ENCODE measurements at places on chromosomes 6 and 20. TPM values are rescaled to one million over a fixed set of nuclear protein-coding genes. Genes with fewer than 3 reads are reported as not detected.

DNA sequence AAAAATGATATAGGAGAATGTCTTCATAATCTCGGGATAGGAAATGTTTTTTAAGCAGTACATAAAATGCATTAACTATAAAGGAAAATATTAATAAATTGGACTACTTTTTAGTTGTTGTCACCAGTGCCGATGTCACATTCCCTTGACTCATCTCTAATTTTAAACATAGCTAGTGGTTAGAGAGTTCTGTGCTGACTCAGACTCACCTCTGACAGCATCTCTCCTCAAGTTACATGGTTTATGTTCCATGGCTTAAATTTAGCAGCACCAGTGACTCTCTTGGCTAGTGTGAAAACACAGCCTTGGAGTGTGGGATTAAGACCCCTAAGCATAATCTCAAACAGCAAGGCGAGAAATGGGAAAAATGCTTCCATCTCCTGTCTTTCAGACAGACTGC lies 311.8 kb upstream of the MMS22L start:
- peak overlapping the region; percentile 26 for H3K27ac ChIP-seq
- H3K4me3 ChIP-seq = no peak overlapping the region
- peak; percentile 82 for DNase-seq
- no peaks in the 10 kb centered on the region for H3K36me3 ChIP-seq
- H3K27me3 ChIP-seq = no peaks in the 10 kb centered on the region
- H3K4me1 ChIP-seq = peaks cover 4% of the 10 kb centered on the region

The RNF144B gene
- 7.2 TPM for total RNA-seq

- H3K36me3 ChIP-seq = no peaks in the 10 kb centered on the region
- H3K4me1 ChIP-seq = peaks cover 22% of the 10 kb centered on the region
- no peak overlapping the region for H3K4me3 ChIP-seq
- no peak overlapping the region for H3K27ac ChIP-seq
- H3K27me3 ChIP-seq = no peaks in the 10 kb centered on the region
These were observed 159.6 kb downstream of the SASH1 start for GRCh38 chr6:148502083-148502772.

The EBF4 gene
- 4.1 TPM for total RNA-seq

The CPNE5 gene
- total RNA-seq = 0.29 TPM

The TMEM239 gene
- not detected for total RNA-seq

The TPX2 gene
- 41.6 TPM for total RNA-seq

The CLPSL2 gene
- total RNA-seq = not detected

DNA sequence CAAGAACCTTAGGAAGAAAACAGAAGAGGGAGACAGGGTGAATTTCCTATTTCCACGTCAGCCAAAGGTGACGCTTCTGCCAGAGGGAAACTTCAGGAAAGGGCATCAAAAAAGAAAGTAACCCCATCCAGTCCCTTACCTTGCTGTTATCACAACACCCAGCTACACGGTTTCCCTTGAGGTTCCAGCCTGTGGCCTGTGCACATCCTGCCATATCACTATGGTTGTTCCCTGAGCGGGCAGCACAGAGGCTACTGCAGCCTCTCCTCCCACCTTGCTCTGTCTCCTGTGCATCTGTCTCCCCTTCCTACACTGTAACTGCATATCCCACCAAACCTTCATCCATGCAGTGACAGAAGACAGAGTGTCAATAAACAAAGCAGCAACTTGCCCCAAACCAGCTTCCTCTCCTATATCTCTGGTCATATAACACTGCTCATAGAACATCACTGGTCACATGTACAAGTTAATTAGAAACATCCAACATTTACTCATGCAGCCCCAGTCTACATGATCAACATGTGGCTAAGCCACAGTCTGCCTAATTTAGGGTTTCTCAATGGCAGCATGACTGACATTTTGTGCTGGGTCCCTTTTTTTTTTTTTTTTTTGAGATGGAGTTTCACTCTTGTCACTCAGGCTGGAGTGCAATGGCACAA lies 54.7 kb downstream of the GFOD1 start:
- H3K36me3 ChIP-seq = no peaks in the 10 kb centered on the region
- H3K4me1 ChIP-seq = peaks cover 5% of the 10 kb centered on the region
- DNase-seq = no peak
- H3K27ac ChIP-seq = no peak overlapping the region
- H3K27me3 ChIP-seq = no peaks in the 10 kb centered on the region

DNA sequence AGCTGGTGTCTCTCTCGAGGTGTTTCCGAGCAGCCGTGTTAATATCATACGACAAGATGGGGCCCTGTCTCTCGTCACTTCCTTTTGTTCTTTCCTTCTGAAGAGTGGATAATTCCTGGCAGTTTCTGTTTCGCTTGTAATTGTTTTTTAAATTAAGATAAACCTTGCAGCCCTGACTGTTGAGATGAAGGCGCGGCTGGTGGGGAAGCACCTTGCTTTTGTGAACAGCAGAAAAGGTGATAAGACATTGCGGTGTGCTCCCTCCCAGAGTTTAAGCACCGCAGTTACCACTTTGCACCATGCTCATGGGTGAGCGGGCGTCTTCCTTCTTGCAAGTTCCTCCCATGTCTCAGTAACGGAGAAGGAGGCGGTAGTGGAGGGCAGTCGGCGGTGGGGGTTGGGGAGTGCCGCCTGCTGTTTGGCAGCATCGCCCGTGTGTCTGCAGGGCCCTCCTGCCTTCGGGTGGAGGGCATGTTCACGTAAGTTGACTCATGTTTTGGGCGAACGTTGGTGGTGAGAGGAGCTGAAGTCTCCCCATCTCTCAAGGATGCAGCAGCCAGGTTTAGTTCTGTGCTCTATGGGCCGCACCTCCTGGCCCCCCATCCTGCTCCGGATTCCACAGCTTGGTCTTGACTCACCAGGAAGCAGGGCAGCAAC lies 345.9 kb downstream of the TAF4 start:
- H3K27me3 ChIP-seq = no peaks in the 10 kb centered on the region
- DNase-seq = no peak
- H3K4me3 ChIP-seq = no peak overlapping the region
- no peaks in the 10 kb centered on the region for H3K4me1 ChIP-seq
- H3K27ac ChIP-seq = no peak overlapping the region

- H3K27me3 ChIP-seq = peaks cover 18% of the 10 kb centered on the region
- no peaks in the 10 kb centered on the region for H3K36me3 ChIP-seq
- peak; percentile 64 for DNase-seq
- H3K4me3 ChIP-seq = no peak overlapping the region
- no peak overlapping the region for H3K27ac ChIP-seq
- peaks cover 6% of the 10 kb centered on the region for H3K4me1 ChIP-seq
These were observed 5.0 kb upstream of the HSPA12B start for GRCh38 chr20:3727401-3728021.

DNA sequence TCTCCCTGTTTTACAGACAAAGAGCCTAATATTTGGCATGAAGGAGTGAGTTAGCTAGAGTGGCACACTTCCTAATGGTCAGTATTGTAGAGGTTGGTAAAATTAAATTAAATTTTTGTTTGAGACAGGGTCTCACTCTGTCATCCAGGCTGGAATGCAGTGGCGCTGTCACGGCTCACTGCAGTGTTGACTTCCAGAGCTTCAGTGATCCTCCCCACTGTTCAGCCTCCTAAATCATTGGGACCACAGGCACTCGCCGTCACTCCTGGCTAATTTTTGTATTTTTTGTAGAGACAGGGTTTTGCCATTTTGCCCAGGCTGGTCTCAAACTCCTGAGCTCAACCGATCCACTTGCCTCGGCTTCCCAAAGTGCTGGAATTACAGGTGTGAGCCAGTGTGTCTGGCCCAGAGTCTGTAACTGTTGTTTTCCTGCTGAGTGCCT lies 70.9 kb downstream of the SCAND1 start:
- no peaks in the 10 kb centered on the region for H3K27me3 ChIP-seq
- H3K4me1 ChIP-seq = peaks cover 11% of the 10 kb centered on the region
- DNase-seq = no peak

DNA sequence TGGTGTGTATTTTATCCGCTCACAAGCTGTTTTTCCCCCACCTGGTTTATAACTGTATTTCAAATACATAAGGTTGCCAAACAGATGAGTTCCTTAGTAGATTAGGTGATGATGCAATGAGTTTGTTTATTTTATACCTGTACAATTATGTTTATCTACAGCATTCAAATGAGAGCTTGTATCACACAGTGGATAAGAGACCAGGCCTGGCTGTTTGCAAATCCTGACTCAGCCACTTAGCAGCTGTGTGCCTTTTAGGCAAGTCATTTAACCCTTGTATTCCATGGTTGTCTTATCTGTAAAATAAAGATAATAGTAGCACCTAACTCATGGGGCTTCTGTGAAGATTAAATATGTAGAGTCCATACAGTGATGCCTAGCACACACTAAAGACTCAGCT lies 143.7 kb downstream of the MOXD1 start:
- H3K4me3 ChIP-seq = no peak overlapping the region
- DNase-seq = no peak
- no peak overlapping the region for H3K27ac ChIP-seq
- no peaks in the 10 kb centered on the region for H3K36me3 ChIP-seq

DNA sequence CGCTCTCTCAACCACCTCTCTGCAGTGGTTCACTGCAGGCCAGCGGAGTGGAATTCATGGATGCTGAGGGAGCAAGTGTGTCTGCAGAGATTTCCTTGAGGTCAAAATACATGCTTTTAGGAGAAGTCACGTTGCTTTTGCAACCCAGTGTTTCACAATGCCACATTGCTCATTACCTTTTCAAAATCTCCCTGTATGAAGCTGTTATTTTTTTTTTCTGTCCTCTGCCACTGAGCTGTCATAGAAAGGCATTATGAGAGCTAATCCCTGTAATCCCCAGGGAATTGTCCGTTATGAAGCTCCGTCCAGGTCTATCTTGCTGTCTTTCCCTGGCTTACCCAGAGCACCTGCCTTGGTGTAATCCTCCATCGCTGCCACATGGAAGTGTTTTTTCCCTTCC lies 60.5 kb upstream of the SLC22A23 start:
- DNase-seq = peak; percentile 88
- H3K4me3 ChIP-seq = no peak overlapping the region
- no peak overlapping the region for H3K27ac ChIP-seq
- peaks cover 26% of the 10 kb centered on the region for H3K4me1 ChIP-seq

The PRR18 gene
- total RNA-seq = not detected

DNA sequence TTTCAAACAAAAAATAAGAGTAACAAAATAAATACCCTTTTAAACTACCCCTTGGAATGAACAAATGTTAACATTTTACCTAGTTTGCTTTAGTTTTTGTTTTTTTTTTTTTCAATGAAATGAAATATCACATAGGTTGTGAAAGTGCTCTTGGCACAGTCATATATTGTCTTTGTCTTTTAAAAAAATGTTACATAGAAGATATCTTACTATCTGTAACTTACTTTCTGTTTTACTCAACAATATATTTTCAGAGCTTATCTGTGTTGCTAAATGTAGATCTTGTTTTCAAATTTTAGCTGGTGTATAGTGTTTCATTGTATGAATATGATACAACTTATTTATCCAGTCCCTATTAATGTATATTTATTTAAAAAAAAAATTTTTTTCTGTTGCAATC lies 8.6 kb downstream of the CEP57L1 start:
- H3K27me3 ChIP-seq = no peaks in the 10 kb centered on the region
- no peak overlapping the region for H3K27ac ChIP-seq
- no peak overlapping the region for H3K4me3 ChIP-seq
- H3K36me3 ChIP-seq = no peaks in the 10 kb centered on the region

DNA sequence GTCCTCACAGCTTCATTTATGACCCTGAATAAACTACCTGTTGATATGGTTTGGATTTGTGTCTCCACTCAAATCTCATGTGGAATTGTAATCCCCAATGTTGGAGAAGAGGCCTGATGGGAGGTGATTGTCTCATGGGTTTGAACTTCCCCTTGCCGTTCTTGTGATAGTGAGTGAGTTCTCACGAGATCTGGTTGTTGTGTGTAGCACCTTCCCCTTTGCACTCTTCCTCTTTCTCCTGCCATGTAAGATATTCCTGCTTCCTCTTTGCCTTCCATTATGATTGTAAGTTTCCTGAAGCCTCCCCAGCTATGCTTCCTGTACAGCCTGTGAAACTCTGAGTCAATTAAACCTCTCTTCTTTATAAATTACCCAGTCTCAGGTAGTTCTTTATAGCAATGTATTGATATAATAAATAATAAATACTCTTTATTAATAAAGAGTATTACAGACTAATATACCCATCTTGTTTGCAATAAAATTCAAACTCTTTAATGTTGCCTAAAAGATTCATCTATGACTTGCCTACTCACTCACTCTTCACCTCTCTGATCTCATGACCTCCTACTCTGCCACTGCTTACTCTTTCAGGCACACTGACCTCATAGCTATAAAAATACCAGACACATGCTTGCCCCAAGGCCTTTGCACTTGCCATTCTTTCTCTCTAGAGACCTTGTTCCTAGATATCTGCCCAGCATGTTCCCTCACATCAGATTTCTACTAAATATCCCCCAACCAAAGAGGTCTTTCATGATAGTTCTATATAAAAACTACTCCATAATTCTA lies 256.4 kb upstream of the MARCKS start:
- no peaks in the 10 kb centered on the region for H3K36me3 ChIP-seq
- H3K4me1 ChIP-seq = peaks cover 7% of the 10 kb centered on the region
- no peak overlapping the region for H3K27ac ChIP-seq
- no peak for DNase-seq
- H3K27me3 ChIP-seq = no peaks in the 10 kb centered on the region

- H3K27ac ChIP-seq = no peak overlapping the region
- H3K36me3 ChIP-seq = no peaks in the 10 kb centered on the region
- H3K27me3 ChIP-seq = no peaks in the 10 kb centered on the region
- no peak for DNase-seq
- H3K4me3 ChIP-seq = no peak overlapping the region
- H3K4me1 ChIP-seq = no peaks in the 10 kb centered on the region
These were observed 268.3 kb downstream of the CD109 start for GRCh38 chr6:73964241-73964854.

- H3K36me3 ChIP-seq = no peaks in the 10 kb centered on the region
- H3K4me1 ChIP-seq = peaks cover 15% of the 10 kb centered on the region
- peak; percentile 53 for DNase-seq
- no peak overlapping the region for H3K27ac ChIP-seq
- no peak overlapping the region for H3K4me3 ChIP-seq
These were observed 98.7 kb downstream of the SHLD1 start for GRCh38 chr20:5848711-5849505.

DNA sequence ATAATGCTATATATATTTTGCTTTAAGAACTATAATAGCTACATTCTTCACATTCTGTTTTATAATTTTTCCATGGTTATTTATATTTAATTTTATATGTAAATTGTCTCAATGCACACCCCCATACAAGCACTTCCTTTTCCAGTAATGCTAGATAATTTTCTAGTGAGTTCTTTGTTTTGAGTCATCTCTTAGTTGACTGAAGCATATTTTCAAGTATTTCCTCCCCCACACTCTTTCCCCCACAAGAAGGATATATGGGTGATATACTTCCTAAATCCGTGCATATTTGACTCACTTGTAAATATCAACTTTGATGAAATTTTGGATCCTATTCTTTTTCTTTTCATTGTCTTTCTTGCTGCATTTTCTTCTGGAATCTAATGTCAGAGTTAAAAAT lies 82.1 kb upstream of the SRSF6 start:
- H3K4me3 ChIP-seq = no peak overlapping the region
- no peaks in the 10 kb centered on the region for H3K27me3 ChIP-seq
- H3K36me3 ChIP-seq = no peaks in the 10 kb centered on the region
- peak; percentile 20 for DNase-seq

The CRISP3 gene
- total RNA-seq = not detected

DNA sequence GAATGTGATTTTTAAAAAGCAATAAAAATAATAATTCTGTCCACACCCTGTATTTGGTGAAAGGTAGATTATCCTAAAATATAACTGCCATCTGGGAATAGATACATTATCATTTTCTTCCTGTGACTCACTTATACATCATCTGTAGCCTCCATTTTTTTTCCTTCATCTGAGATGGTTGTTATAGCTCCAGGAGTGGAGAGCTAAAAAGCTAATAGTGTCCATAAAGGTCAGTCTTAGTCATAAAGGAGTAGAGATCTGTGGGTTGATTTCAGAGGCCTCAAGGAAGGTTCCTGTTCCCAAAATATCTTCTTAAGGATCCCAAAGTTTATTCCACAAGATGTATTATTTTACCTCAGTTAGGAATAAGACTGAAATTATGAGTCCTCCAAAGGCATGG lies 41.1 kb downstream of the FBXO5 start:
- no peak for DNase-seq
- H3K36me3 ChIP-seq = no peaks in the 10 kb centered on the region

Measured in astrocyte (in vitro differentiated cells and primary cell).